Stimulated activated CD4-positive, alpha-beta T cell treated with anti-CD3 and anti-CD28 coated beads, Interleukin-1b, Interleukin-23, amount 100 ng/mL, for 24 hours (primary cell): ENCODE measurements at places on chromosomes 2 and 18.

DNA sequence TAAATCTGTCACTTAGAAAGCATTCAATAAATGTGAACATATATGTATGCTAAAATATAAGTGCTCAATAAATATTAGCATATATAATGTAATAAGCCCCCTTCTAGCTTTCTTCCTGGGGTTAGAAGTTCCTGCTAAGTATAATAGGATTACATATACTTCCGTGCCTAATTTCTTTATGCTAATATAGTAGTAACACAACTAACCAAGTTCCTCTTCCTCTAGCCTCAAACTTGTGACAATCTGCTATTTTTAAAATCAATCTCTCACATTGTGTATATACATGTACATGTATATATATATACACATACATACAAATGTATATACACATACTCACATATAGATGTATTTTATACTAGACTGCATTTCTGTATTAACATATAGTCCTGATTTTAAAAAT is 32.2 kb downstream of the TLK1 start:
- no peak for DNase-seq

DNA sequence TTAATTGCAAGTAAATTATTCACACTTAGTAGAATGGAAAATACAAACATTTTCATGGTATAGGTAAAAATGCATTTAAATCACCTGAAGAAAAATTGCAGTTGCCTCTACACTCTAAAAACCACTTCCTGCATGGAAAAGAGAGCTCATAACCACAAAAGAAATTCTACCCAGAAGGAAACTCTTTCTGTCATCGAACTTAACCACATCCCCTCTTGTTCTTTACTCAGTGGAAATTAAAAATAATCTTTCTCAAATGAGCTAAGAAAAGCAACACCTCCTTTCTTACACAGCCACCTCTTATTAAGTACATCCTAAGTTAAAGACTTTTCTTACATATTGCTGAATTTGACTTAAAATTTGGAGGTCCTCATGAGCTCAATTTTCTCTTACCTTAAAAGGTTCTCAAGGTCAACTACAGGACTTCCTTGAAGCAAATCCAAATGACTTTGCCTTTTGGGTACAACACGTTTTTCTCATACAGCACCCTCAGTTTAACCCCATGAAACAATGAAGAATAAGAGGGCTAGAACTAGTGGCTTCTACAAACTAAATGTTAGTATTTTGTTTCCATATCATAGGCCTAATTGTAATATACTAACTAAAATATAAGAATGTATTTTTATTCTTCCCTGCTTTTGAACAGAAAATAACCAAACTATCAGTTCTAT is 109.1 kb upstream of the CRIM1 start:
- DNase-seq, result no peak

- no peak for DNase-seq
Observed at GRCh38 chr2:176484838-176485237, 215.6 kb downstream of the MTX2 start.

DNA sequence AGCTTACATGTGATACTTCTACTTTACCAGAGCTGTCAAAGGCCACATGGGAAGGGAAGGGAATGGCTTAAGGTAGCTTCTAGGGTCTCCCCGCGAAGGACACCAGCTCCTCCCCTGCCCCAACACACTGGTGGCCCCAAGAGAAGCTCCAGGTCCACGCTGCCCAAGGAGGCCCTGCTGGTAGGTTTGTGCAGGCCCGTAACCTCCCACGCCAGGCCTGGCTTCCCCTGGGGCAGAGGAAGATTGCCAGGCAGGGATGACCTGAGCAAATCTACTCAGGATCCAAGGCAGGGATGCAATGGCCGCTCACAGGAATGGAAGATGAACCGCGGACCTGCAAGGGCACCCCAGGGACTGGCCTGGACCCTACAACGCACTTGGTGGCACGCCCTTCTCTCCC is 205.1 kb downstream of the MGAT5 start:
- no peak for DNase-seq

DNA sequence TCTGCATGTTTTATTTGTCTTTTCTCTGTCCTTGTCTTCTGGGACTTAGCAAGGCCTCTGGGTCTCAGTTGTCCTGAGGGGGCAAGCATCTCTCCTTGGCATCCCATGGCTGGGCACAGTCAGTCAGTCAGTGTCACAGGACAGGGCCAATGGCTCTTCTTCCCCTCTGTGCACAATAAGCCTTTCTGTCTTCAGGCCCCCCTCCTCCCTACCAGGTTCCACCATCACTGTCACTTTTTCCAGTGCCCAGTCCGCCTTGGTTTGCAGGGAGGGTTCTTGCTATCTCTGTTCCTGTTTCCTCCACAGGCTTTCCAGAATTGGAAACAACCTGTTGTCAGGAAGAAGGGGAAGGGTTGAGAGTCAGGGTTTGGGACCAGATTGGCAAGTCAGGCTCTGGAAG is 1.7 kb upstream of the VAMP5 start:
- no peak for DNase-seq

GRCh38 chr2:69216535-69217332 is 170.3 kb downstream of the GFPT1 start:
- DNase-seq, result no peak
